ENCODE measurements at places on chromosomes 16 and 17. TPM values are rescaled to one million over a fixed set of nuclear protein-coding genes. Genes with fewer than 3 reads are reported as not detected.

DNA sequence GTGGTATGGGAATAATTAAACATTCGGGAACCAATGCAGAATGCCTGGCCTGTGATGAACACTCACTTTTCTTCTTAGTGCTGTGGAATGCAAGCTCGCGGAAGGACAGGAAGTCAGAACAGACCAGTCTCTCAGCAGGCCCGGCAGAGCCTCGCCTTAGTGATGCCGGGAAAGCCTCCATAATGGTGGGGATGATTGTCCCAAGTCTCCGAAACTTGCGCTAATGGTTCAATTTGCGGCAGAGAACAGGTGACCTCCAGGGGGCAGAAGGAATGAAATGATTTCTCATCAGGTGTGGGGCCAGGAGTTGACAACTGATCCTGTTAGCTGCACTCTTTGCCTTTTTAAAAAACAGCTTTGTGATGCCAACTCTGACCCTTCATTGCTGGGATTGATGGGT lies 170.6 kb downstream of the GSG1L start:
- no peaks in the 10 kb centered on the region for H3K27me3 ChIP-seq
- H3K27ac ChIP-seq = no peak overlapping the region
- H3K4me1 ChIP-seq = no peaks in the 10 kb centered on the region
- no peak for DNase-seq
- H3K4me3 ChIP-seq = no peak overlapping the region
- H3K36me3 ChIP-seq = no peaks in the 10 kb centered on the region

GRCh38 chr17:46045639-46046038 lies 46.6 kb downstream of the STH start:
- H3K27ac ChIP-seq = 0 out of 2 replicates have a peak overlapping the region, but pooled peaks have one; percentile 10
- H3K36me3 ChIP-seq = peaks cover 43% of the 10 kb centered on the region
- no peak overlapping the region for H3K4me3 ChIP-seq

ADAMTS18 gene
- not detected for total RNA-seq

DNA sequence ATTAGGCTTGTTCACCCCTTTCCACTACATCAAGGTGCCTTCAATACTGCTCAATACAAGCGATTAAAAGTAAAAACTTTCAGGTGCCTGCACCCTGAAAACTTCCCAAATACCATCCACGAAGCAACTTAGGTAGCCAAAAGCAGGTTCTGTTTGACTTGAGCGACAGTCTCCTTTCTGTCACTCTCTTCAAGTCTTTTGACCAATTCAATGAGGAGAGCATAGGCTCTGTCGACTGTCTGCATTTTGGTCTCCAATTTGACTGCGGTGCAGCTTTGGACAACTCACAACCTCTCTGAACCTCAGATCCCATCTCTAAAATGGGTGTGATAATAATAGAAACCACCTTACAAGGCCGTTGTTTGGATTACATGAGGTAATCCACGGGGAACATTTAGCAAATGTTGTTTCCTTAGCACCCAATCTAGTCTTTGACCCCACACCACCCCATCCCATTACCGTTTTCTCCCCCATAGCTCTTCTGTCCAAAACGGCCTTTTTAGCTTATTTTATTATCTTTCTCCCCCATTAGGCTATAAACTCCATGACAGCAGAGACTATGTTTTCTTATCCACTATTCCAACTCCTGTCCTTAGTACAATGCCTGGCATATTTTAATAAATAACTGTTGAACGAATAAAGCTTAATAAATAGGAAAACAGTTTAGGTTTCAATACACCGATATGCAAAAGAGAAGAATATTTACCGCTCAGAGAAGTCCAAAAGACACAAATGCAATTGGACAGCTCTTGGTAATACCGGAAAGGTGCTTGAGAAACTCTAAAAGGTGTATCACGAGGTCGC lies 999 bp downstream of the MARF1 start:
- H3K27ac ChIP-seq = peak overlapping the region; percentile 97
- peaks cover 70% of the 10 kb centered on the region for H3K4me1 ChIP-seq

DDX42 gene
- total RNA-seq = 77.6 TPM

- H3K27ac ChIP-seq = no peak overlapping the region
- H3K4me3 ChIP-seq = no peak overlapping the region
- H3K4me1 ChIP-seq = no peaks in the 10 kb centered on the region
- H3K27me3 ChIP-seq = no peaks in the 10 kb centered on the region
- no peak for DNase-seq
These were observed 27.2 kb downstream of the PLCD3 start for GRCh38 chr17:45104907-45105624.

- no peak overlapping the region for H3K4me3 ChIP-seq
- no peak for DNase-seq
- H3K36me3 ChIP-seq = no peaks in the 10 kb centered on the region
- H3K27ac ChIP-seq = no peak overlapping the region
These were observed 24.6 kb downstream of the COPRS start for GRCh38 chr17:31834448-31834847.

GRCh38 chr16:3256866-3257465 lies 533 bp upstream of the MEFV start:
- H3K27me3 ChIP-seq = no peaks in the 10 kb centered on the region
- no peaks in the 10 kb centered on the region for H3K4me1 ChIP-seq
- no peak overlapping the region for H3K4me3 ChIP-seq
- no peaks in the 10 kb centered on the region for H3K36me3 ChIP-seq
- no peak for DNase-seq

GRCh38 chr17:41625602-41626001 lies 1.2 kb upstream of the KRT17 start:
- DNase-seq = no peak
- H3K4me1 ChIP-seq = peaks cover 9% of the 10 kb centered on the region
- H3K27ac ChIP-seq = no peak overlapping the region
- no peaks in the 10 kb centered on the region for H3K27me3 ChIP-seq

DNA sequence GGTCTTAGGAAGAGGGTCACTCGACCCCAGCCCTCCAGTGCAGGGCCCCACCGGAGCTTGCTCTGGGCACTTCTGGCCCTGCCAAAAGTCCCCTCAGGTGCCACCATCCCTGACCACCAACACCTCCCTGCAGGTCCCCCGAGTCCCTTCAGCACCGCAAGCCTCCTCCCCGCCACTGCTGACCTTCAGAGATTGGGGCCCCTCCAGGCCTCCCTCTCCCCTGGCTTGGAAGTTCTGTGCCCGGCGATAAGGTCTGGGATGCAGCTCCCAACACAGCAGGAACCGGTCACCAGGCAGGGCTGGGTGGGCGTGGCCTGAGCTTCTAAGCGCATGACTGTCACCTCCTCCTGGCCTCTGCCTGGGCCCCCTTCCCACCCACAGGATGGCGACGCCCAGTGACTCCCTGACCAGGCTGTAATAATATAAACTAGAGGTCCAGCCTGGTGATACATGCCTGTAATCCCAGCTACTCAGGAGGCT lies 11.2 kb downstream of the PIEZO1 start:
- no peak overlapping the region for H3K27ac ChIP-seq
- no peak for DNase-seq
- H3K4me3 ChIP-seq = no peak overlapping the region
- H3K4me1 ChIP-seq = peaks cover 12% of the 10 kb centered on the region
- H3K36me3 ChIP-seq = no peaks in the 10 kb centered on the region

GRCh38 chr16:3548445-3548844 lies 28.8 kb downstream of the NLRC3 start:
- H3K36me3 ChIP-seq = peaks cover 20% of the 10 kb centered on the region
- no peak overlapping the region for H3K27ac ChIP-seq
- no peaks in the 10 kb centered on the region for H3K4me1 ChIP-seq
- no peak overlapping the region for H3K4me3 ChIP-seq
- DNase-seq = no peak

- H3K27me3 ChIP-seq = no peaks in the 10 kb centered on the region
- peak overlapping the region; percentile 89 for H3K4me3 ChIP-seq
- H3K27ac ChIP-seq = peak overlapping the region; percentile 63
- peaks cover 52% of the 10 kb centered on the region for H3K36me3 ChIP-seq
- H3K4me1 ChIP-seq = peaks cover 63% of the 10 kb centered on the region
These were observed 1.9 kb downstream of the GPS2 start for GRCh38 chr17:7313088-7313889.

MT1G gene
- total RNA-seq = not detected

SOCS1 gene
- 8.1 TPM for total RNA-seq

DNA sequence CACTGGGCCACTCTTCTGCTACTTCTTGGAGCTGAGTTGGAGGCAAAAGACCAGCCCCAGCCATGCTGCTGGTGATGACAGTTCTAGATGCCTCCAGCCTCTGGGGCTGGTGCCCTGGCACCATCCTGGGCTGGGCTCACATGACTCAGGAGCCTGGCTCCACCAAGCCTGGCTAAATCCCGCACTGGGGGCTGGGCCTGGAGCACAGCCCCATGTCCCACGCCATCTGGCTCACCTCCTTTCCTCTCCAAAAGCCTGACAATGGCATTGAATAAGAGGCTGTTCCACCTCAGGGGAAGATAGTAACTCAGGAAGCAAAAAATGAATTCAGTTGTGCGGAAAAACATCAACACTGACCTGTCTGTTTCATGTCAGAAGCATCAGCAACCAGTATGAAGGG lies 45.1 kb upstream of the MTSS2 start:
- no peaks in the 10 kb centered on the region for H3K4me1 ChIP-seq
- no peaks in the 10 kb centered on the region for H3K36me3 ChIP-seq
- no peak for DNase-seq
- no peak overlapping the region for H3K4me3 ChIP-seq

DNA sequence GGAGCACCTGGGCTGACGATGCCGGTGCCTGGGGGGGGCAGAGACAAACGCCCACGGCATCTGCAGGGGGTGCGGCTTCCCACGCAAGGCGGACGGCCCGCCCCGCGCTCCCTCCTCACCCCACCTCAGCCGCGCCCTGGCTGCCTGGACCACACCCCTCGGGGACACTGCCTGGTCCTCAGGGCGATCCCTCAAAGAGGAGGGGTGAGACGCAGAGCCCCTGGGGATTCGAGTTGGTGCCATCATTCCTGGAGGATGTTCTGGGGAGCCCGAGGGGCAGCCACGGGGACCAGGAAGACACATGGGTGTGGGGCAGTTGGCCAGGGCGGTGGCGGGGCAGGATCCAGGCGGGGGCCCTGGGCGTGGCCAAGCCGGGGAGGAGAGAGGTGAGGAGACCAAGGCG lies 3.9 kb downstream of the IGFALS start:
- H3K27ac ChIP-seq = no peak overlapping the region
- H3K36me3 ChIP-seq = no peaks in the 10 kb centered on the region
- no peak overlapping the region for H3K4me3 ChIP-seq
- no peaks in the 10 kb centered on the region for H3K4me1 ChIP-seq

CA7 gene
- total RNA-seq = not detected

All from Karpas-422 (cell line).